KBM-7 (cell line): ENCODE measurements at places on chromosomes 16 and 17.

- DNase-seq: no peak
Observed at GRCh38 chr16:87881324-87882200, 12.3 kb upstream of the SLC7A5 start.

GRCh38 chr17:55521186-55521585, 9.9 kb upstream of the SMIM36 start:
- no peak for DNase-seq

GRCh38 chr16:15705064-15705565, 55.1 kb downstream of the NDE1 start:
- DNase-seq: no peak

GRCh38 chr17:31582151-31582907, 190.9 kb downstream of the RAB11FIP4 start:
- DNase-seq: peak; percentile 47

GRCh38 chr17:43721537-43722268, 36.9 kb downstream of the SOST start:
- DNase-seq: no peak

DNA sequence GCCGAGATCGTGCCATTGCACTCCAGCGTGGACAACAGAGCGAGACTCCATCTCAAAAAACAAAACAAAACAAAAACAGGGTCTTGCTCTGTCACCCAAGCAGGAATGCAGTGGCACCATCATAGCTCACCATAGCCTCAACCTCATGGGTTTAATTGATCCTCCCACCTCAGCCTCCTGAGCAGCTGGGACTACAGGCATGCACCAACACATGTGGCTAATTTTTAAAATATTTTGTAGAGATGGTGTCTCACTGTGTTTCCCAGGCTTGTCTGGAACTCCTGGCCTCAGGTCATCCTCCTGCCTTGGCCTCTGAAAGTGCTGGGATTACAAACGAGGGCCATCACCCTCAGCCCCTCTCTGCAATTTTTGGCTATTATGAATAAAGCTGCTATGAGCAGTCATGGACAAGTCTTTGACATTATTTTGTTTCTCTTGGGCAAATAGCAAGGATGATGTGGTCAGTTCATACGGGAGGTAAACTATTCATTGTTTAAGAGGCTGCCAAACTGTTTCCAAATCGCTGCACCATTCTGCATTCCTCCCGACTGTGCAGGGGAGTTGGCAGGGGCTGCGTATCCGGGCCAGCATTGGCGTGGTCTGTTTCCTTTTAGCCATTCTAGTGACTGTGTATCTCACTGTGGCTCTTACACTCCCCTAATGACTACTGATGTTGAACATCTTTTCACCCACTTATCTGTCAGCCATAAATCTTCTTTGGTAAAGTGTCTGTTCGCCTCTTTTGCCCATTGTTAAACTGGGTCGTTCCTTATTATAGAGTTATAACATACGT, 21.1 kb downstream of the EIF4A3 start:
- no peak for DNase-seq
